ENCODE measurements at places on chromosomes 7 and 10. TPM values are rescaled to one million over a fixed set of nuclear protein-coding genes. Genes with fewer than 3 reads are reported as not detected.
A peak's percentile ranks its signal among the peaks of the same experiment; 100 is the strongest.

Gene MDH2
- 157 TPM for total RNA-seq

Gene EGR2
- total RNA-seq: not detected

Gene FAM221A
- total RNA-seq: 18.4 TPM

Gene MSMB
- total RNA-seq: not detected

Gene FBXO24
- total RNA-seq: not detected

Gene GAD2
- total RNA-seq: not detected

GRCh38 chr7:28748933-28749584, 209.1 kb downstream of the TRIL start:
- no peak for DNase-seq

- no peak for DNase-seq
Observed at GRCh38 chr7:125195156-125195555, 265.5 kb upstream of the POT1 start.

GRCh38 chr7:134992626-134993179, 6.4 kb downstream of the AGBL3 start:
- no peak for DNase-seq

- DNase-seq: peak; percentile 2
Observed at GRCh38 chr10:110443239-110444003, 54.3 kb upstream of the DUSP5 start.

GRCh38 chr7:50628434-50629084, 63.4 kb upstream of the DDC start:
- DNase-seq: no peak

GRCh38 chr7:45028920-45029344, 28.9 kb downstream of the CCM2 start:
- DNase-seq: no peak

DNA sequence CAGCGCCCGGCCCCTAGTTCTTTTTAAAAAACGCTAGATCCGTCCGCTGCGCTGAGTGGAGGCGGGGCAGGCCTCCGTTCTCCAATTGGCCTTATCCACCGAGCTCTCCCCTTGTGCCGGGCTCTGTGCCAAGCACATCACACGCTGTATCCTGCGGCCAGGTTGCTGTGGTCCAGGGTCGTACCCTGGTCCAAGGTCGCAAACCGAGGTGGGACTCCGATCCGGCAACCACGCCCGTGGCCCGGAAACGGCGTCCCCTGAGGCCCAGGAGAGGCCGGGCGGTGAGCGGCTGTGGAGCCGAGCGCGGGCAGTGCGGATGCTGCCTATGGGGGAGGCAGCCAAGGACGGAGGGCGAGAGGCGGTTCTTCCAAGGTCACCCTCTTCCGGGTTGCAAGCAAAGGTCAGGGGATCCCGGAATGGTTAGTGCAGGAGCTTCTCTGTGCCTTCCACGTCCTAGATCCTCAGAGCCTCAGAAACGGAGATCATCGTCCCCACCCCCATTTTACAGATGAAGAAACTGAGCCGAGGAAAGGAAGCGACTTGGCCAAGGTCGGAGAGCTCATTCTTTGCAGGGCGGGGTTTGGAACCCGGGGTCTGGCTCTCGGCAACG, 72.4 kb upstream of the LRRC4 start:
- DNase-seq: no peak

DNA sequence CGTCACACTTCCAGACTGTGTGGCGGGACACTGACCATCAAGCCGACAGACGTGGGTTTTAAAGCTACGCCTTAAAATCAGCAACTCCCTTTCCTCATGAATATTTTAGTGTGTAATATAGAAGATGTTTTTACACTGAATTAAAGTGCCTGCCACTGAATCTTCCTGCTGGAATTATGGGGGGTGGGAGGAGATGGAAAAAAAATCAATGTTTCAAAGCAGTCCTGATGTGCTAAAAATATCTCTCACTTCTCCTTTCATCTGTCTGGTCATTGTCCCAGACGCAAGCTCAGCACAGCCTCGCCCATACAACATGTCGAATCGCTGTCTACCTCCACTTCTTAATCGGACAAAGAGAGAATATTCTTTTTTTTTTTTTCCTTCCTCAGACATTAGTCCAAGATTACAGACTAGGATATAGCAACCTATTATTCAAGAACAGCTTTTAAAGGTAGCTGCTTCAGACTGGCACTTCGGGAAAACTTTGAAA, 165.1 kb upstream of the KLF14 start:
- no peak for DNase-seq

- no peak for DNase-seq
Observed at GRCh38 chr10:6158276-6158675, 44.5 kb upstream of the PFKFB3 start.

DNA sequence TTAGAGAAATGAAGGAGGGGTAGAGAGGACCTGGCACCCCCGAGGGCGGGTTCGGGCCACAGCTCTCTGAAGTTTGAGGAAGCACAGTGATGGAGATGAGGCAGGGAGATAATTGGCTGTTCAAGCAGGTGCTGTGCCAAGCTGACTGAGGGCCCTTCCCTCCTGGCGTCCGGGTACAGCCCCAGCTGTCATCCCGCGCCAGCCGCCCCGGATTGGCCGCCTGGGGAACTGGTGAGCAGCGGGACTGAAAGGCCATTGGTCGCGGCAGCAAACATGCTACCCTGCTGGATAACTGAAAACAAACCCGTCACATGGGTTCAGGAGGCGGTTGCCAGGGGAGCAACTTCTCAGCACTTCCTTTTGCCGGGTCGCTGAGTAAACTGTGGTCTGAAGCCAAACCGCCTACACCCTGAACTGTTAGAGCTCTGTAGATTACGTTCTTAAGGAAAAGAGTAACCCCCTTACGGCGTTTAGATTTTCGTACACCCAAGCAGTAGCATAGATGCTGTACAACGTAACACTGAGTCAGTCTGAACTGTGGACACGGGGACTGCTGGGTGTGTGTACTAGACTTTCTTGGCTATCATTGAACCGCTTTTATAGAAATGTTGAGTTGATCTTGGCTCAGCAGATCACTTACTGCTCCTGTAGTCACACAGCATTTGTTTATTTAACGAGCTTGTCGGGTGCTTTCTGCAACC, 1.3 kb downstream of the INSIG1 start:
- peak; percentile 95 for DNase-seq

GRCh38 chr7:99386584-99387238, 12.2 kb downstream of the ARPC1B start:
- no peak for DNase-seq

DNA sequence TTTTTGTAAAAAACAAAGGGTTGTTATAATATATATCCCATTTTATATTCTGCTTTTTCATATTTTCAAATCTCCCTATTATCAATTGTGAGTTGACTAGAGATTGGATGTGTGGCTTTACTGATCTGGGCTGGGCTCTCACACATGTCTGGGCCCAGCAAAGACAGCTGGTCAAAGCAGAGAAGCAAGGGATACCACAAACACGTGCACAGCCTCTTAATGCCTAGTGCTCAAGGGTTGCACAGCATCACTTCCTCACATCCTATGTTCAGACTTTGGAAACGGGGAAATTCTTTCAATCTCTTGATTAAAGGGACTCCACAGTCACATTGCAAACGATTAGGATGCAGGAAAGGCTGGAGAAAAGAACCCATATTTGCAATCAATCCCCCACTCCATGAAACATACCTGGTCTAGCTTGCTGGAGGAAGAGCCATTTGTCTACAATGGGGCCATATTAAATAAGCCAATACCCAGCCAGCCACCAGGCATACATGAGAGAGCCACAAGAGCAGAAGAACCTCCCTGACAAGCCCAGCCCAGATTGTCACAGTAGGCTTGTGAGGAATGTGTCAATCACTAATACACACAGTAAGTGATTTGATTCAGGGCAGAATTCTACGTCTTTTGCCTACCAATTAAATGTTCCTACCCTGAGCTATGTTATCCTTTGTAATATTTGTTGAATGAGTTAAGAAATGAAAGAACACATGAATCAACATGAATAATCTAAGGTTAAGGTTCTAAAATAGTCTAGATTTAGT, 431.2 kb downstream of the TNS3 start:
- DNase-seq: no peak

DNA sequence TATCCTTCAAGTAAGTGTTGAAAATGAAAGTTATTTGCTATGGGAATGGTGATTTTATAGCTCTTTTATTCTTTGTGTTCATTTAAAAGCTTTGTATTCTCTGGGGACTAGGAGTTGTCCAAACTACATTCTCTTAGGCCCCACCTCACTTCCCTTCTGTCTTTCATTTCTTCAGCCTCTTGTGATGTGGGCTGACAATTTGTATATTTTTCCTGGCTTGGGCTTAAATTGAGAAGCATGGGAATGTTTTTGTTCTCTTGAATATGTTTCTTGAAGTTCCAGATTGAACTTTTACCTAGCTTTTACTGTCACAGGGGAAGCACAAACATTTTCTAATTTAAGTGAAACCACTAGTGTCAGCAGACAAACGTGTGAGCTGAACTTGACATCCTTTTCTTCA, 27.9 kb downstream of the BBS9 start:
- no peak for DNase-seq

DNA sequence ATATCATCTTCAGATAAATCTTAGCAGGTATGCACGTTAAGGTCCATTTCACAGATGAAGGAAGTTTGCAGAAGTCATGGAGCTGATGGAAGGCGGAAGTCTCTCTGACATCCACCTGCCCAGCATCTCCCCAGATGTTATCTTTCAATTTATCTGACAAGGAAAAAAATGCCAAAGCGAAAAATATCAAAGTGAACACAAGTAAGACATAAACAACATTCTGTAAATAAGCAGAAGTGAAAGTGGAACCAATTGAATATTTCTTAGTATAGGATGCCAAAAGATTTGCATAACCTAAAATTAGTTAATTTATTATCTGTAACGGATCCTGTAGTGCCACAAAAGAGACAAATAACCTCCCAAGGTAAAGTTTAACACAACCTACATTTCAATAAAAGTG, 73.6 kb upstream of the NEBL start:
- no peak for DNase-seq
